ENCODE measurements at places on chromosomes 7 and 10. TPM values are rescaled to one million over a fixed set of nuclear protein-coding genes. Genes with fewer than 3 reads are reported as not detected.

- DNase-seq, result no peak
Observed at GRCh38 chr7:108252177-108252576, 122.0 kb upstream of the LAMB4 start.

GRCh38 chr7:150727381-150727780, 9.8 kb upstream of the GIMAP5 start:
- no peak for DNase-seq

SLC26A5 gene
- polyA plus RNA-seq, result 0.68 TPM

CNTNAP2 gene
- 39.4 TPM for polyA plus RNA-seq
